ENCODE measurements at places on chromosomes 5 and 9.

DNA sequence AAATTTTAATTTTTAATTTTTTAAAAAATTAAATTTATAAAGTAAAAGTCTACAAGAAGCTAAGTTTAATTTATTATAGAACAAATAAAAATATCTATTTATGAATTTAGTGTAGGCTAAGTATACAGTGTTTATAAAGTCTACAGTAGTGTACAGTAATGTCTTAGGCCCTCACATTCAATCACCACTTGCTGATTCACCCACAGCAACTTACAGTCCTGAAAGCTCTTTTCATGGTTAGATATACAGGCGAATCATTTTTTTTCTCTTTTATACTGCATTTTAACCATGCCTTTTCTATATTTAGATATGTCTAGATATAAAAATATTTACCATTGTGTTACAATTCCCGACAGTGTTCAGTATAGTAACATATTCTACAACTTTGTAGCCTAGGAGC, 55.9 kb downstream of the PCSK1 start:
- DNase-seq: no peak

GRCh38 chr5:79471556-79471955, 42.4 kb downstream of the HOMER1 start:
- DNase-seq: no peak

- no peak for DNase-seq
Measured at GRCh38 chr5:127650649-127651048, 1.8 kb downstream of the CTXN3 start.

DNA sequence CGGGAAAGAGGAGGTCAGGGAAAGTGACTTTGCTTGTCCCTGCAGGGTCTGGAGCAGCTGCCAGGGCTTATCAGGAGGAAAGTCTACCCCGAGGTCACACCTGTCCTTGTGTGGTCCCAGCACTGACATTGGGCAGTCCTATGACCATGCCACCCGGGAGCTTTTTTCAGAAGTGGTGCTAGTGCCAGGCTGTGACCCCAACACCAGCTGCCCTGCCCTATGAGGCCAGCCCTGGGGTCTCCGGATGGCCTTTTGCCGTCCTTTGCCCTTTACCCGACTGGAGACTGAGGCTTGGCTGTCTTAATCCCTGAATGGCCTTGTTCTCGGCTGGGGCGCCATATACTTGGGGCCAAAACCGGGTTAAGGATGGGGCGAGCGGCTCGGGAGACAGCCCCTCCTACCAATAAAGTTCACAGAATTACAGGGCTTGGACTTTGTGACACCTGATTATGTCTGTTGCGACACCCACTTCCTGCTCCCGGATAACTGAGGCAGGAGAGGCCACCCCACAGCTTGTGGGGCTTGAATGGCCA, 22.2 kb upstream of the SLC9A3 start:
- DNase-seq: no peak

GRCh38 chr9:121822093-121823085, 171.0 kb downstream of the DAB2IP start:
- no peak for DNase-seq

DNA sequence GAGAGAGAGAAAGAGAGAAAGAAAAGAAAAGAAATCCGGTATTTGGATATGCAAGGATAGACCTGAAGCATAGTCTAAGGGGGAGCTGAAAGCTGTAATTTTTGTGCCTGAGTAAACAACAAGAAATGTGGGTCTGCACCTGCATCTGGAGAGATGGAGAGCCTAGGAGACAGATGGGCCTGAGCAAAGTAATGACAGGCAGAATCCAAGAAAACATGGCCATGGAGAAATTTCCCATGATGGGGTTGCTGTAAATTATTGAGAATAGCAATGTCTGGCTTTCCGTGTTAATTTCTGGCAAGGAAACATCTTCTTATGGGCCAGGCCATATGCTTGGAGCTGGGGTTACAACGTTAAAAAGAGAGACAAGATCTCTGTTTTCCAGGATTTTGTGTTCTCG, 40.2 kb downstream of the YIPF5 start:
- DNase-seq: no peak

- DNase-seq: no peak
Measured at GRCh38 chr5:143229896-143230675, 173.4 kb downstream of the NR3C1 start.

- DNase-seq: peak; percentile 39
Measured at GRCh38 chr5:136020383-136021015, 8.3 kb upstream of the TGFBI start.

DNA sequence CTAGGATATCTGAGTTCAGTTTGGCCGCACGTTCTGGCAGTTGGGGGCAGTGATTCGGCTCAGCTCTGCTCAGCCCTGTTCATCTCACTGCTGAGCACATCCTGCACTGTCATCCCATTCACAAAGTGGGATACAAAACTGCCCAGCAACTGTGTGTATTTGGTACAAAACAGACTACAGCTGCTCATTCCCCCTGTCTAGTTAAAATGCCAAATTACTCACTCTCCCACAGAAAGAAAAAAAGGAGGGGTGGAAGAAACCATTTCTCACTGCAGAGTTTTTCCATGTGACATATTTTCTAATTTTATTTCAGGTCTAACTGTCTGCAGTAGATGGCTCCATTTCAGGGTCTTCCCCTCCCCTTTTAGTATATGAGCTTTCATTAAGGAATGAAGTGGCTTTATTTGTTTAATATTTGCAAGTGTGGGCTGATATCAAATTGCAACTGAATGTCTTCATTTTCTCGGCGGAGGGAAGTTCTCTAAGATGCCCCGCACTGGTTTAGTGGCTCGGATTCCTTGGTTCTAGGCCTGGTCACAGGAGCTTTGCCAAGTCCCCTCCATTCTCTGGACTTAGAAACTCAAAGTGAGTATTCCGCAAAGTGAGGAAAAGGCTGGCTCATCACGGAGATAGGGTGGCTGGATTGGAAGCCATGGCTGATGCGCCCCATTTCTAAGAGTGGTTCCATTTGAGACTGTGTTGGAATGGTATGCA, 14.7 kb downstream of the COL15A1 start:
- no peak for DNase-seq

DNA sequence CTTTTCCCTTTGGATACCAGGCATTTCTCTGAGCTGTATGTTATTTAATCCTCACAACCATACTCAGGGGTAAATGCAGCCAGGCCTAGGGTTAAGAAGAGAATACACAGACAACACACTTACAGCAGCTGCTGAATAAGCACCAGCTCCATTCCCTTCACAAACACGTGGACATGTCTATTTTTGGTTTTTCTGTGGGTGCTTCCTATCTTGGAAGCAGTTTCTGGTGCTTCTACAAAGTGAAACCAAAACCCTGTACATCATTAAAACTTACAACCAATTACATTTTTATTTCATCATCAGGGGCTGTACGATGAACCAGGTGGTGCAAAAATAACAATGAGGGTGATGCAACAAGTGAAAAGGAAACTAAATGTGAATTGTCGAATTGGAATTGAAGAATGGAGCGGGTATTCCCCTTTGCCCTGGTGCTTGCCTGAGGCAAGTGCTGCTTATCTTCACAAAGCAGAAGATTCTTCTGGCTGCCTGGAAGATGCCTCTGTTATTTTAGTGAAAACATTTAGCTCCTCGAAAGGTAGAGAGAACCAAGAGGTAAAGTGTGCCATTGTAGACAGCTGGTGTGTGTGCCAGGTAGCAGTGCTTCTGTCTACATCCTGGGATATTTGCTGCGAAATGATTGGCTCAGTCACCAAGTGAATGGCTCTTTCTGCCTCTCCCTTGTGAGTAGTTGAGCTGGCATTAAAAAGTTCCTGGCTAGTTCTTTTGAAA, 18.6 kb upstream of the IFNB1 start:
- DNase-seq: no peak

DNA sequence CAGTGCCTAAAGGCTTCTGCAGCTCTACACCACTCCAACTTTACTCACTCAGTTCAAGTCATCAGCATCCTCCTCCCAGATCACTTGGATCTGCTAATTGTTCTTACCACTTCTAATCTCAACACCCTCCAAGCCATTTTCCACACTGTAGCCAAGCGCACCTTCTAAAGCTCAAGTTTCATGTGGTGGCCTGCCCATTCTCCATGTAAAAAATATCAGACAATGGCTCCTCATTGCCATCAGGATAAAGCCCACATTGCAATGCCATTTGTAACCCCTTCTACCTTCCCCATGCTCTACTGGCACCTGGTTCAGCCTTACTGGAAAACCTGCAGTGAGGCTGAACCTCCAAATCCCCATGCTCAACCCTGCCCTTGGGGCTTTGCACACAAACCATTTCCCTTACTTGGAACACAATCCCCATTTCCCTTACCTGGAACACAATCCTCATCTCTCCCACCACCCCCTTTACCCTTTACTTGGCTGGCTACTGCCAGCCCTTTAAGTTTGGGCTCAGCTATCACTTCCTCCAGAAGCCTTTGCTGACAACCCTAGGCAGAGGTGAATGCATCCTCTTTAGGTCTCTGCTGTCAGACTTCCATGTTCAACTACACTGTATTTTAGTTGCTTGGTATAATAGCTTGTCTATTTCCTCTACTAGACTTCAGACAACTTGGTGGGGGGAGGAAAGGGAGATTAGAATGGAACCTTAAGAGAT, 220.0 kb downstream of the TSSK1B start:
- DNase-seq: no peak

DNA sequence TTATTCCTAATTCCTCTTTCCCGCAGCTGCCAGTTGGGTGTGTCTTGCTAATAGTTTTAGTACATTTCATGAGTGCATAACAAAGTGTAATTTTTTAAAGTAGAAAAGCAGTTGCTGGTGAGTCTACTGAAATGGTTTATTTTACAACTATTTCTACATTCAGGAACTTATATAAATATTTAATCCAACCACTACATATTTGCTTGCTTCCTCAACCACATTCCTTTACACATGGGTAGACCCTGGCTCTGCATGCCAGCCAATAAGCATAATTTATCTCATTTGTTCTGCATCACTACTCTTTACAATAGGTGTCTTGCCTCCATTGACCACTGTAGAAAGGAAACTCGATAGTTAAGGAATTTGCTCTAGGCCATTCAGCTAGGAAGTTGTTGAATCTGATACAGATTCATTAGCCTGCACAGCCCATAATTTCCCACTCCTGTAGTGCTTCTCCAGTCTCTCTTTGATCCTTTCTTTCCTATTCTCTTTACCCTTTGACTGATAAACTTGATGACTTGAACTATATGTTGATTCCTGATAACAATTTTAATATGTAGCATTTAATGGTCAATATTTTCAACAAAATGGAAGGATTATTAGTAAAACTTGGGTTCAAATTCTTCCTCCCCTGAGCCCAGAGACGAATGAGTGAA, 342.5 kb upstream of the ACTBL2 start:
- DNase-seq: no peak

- DNase-seq: no peak
Measured at GRCh38 chr5:147248561-147248960, 13.7 kb downstream of the STK32A start.

GRCh38 chr9:91297306-91297705, 64.4 kb downstream of the AUH start:
- DNase-seq: no peak

DNA sequence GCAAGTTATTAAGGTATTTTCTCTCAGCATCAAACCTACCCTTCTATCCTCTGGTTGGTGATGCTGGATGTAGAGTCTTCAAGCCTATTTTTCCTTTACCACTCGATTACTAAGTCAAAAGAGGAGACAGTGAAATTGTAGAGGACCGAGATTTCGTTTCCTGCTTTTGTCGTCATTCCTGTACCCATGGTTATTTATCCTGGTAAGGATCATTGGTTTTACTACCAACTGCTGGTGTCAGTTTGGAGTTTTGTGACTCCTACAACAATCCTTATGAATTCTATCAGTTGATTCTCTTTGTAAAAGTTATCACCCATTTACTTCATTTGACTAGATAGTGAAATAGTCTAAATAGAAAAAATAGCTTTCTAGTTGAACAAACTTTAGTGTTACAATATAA, 2028.2 kb upstream of the ACO1 start:
- no peak for DNase-seq

DNA sequence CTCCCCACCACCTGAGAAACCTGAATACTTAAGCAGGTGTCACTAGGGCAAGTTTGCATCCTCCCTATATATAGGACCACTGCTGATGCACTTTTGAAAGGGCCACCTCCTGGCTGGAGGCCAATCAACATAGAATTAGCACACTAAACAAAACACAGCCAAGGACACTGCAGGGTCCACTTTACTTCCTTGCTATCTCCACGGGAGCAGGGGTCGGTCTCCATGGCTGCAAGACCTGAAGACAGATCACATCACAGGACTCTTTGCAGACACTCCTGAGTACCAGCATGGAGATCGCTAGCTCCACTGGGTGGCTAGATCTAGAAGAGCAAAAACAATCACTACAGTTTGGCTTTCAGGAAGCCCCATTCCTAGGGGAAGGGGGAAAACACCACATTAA, 72.3 kb downstream of the C9orf153 start:
- DNase-seq: no peak

DNA sequence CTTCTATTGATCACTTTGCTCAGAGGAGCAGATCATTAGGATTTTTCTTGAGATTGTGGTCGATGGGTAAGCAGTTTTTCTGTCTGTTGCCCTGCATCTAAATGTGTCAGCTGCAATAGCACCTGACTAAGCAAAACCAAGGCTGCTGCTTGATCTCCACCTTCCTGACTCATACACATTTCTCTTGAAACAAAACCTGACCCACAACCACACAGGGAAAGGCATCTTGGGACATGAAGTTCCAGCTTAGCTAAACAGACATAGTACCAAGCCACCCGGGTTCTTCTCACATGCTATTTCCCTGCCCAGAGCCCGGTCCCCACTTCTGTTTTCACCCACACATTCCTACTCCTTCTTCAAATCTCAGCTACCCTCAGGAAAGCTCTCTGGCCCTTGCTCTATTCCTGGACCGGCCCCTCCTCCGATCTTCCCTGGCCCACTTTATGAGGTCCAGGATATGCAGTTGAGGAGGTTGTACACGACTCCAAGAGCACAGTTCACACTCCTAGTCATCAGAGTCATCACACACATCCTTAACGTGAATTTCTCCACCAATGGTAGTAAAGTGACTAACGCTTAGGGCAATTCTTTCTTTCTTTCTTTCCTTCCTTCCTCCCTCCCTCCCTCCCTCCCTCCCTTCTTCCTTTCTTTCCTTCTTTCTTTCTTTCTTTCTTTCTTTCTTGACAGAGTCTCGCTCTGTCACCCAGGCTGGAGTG, 16.0 kb upstream of the ZBTB43 start:
- DNase-seq: no peak

GRCh38 chr5:33408816-33409215, 31.9 kb upstream of the TARS1 start:
- no peak for DNase-seq

DNA sequence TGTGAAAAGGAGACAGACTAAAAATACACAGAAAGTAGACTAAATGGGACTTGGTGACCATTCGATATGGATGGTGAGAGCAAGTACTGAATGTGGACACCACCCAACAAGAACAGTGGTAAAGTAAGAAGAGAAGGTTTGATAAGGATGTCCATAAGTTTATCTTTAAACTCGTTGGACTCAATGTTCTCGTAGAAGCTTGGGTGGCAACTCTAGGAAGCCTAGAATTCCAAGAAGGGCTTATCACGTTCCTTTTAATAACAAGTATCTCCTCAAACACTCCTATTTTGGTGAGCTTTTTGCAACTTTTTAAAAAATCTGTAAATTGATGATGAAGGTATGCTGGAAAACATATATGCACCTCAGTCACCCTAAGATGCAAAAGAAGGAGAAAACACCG, 108.6 kb upstream of the CDH6 start:
- DNase-seq: no peak

- no peak for DNase-seq
Measured at GRCh38 chr9:114370251-114370967, 17.4 kb downstream of the AKNA start.

- DNase-seq: no peak
Measured at GRCh38 chr9:12819436-12820185, 44.8 kb downstream of the LURAP1L start.

- no peak for DNase-seq
Measured at GRCh38 chr5:14728459-14728938, 64.0 kb downstream of the OTULIN start.
